ENCODE measurements at places on chromosomes 11 and 22.
A peak's percentile ranks its signal among the peaks of the same experiment; 100 is the strongest.

GRCh38 chr11:44755556-44756523 is 29.1 kb downstream of the TSPAN18 start:
- no peak for DNase-seq

DNA sequence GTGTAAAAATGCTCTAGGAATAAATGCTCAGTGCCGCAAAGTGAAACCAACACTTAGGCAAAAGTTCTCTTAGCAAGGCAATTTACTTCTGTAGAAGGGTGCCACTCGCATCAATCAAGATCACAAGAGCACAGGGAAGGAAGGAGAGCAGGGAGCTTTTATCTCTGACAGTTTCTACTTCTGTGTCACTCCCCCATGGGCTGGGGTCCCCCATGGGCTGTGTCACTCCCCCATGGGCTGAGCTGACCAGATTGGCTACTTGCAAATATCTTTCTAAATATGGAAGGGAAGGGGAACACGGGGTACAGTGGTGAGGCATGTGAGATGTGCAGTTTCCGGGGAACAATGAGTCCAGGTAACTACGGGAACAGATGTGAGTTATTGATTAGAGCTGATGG is 397 bp downstream of the OR52N2 start:
- DNase-seq: no peak

GRCh38 chr11:132008872-132009271 is 638.5 kb downstream of the NTM start:
- DNase-seq: no peak

DNA sequence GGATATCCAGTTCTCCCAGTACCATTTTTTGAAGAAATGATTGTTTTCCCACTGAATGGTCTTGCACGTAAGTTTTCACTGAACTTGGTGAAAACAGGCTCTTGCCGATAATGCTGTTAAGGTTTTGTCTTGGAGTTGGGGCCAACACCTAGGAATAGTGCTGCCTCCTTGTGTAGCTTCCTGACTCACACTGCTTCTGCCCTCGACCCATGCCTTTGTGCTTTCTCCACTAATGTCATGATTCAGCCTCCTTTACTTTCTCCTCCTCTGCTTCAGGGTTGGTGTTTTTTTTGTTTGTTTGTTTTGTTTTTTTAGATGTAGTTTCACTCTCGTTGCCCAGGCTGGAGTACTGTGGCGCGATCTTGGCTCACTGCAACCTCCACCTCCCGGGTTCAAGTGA is 30.2 kb downstream of the SLC5A1 start:
- DNase-seq: no peak

- DNase-seq: peak; percentile 16
These were observed 98.0 kb upstream of the THY1 start for GRCh38 chr11:119520966-119521365.

DNA sequence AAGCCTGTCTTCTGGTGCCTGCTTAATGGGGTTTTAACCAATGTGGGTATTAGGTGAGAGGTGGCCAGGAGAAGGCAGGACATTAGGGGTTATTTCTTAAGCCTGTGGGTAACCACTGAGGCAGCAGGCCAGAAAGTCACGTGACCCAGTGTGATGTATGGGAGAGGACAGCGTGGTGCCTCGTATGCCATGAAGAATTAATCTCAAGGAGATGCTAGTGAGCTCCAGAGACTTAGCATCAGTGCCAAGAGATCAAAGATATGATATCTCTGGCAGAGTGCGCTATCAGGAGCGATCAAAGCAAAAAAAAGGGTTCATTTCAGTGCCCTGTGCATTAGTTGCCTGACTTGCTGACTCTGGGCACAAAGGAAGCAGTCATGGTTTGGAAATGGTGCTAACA is 275.5 kb downstream of the KIRREL3 start:
- DNase-seq: no peak

Data from NCI-H774 (cell line).